Activated naive CD4-positive, alpha-beta T cell treated with anti-CD3 and anti-CD28 coated beads, Interleukin-2, amount 50 U/mL, for 72 hours (primary cell): ENCODE measurements at places on chromosomes 1 and 21. TPM values are rescaled to one million over a fixed set of nuclear protein-coding genes. Genes with fewer than 3 reads are reported as not detected.

The HES4 gene
- 3.2 TPM for total RNA-seq

The HES2 gene
- total RNA-seq: 1.1 TPM

The C1orf185 gene
- total RNA-seq: not detected

The H6PD gene
- total RNA-seq: 16.2 TPM

The ZBTB8A gene
- total RNA-seq: 0.18 TPM

The RIMS3 gene
- 6.9 TPM for total RNA-seq

The ST6GALNAC5 gene
- total RNA-seq: not detected

The DR1 gene
- total RNA-seq: 78.8 TPM

The FMO3 gene
- total RNA-seq: not detected

The HSD3B1 gene
- not detected for total RNA-seq

The DENND2D gene
- 221 TPM for total RNA-seq

The TCHHL1 gene
- total RNA-seq: not detected
